ENCODE measurements at places on chromosomes 4 and X.

DNA sequence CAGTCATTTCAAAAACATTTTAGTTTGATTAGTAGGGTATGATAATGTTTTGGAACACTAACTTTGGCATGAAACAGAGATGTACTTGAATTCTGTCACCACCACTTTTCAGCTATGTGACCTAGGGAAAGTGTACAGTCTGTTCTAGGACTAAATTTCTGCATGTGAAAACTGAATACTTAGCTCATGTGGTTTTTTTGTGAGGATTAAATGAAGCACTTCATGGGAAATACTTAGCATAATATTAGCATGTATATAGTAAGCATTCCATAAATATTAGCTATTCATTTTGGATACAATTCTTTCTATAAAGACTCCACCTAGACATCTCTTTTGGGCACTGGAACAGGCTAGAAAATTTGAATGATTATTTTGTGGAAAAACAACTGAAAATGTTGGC, 1379.4 kb downstream of the RPA4 start:
- DNase-seq = no peak

DNA sequence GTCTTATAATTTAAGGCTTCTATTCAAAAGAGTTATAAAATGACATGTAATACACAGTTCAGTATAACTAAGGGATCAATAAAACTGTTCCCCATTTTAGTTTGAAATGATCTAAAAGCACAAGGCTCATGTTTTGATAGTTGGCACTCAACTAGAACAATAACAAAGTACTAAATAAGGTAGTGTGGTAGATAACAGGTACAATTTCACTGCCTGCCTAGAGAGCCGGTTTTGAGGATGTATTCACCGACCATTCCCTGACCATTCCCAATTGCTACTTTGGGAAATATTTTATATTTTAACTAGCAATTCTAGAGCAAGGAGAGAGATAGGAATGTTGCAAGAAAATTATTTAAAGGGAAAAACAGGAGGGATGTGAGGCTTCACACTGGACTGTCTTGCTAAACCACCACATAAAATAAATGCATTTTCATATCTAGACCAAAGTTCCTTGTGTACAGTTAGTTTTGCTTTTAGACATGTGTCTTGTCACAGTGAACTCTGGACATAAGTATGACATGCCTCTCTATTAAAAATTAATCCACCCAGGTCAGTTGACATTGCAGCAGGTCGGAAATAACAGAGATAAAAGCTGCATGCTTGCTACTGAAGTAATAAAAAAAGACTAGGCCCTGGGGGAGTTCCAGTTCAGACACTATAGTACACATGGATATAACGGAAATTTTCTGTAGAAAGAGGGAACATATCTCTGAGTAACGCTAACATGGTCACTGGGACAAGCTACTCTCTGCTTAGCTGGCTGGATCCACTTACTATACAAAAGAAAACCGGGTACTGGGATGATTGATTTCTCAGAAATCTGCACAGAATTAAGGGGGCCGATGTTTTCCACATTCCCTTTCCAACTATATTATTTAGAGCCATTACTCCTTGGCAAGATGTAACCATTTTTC, 56.3 kb upstream of the NAP1L5 start:
- DNase-seq = no peak

DNA sequence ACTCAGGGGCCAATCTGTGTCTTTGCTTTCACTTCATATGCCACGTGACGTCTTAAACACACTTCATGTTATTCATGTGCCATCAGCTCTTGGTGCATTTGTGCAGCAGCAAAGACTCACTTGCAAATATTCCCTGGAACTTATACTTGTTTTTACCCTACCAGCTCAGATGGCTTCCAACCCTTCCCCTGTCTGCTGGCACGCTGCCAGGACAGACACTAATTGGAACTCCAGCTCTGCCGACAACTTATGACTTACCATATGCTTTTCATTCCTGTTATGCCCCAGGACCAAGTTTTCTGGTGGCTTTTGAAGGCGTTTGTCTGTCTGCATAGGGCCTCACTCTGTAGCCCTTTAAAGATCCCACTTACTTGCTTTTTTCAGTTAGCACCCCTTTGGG, 261.7 kb upstream of the GNPDA2 start:
- DNase-seq = no peak

DNA sequence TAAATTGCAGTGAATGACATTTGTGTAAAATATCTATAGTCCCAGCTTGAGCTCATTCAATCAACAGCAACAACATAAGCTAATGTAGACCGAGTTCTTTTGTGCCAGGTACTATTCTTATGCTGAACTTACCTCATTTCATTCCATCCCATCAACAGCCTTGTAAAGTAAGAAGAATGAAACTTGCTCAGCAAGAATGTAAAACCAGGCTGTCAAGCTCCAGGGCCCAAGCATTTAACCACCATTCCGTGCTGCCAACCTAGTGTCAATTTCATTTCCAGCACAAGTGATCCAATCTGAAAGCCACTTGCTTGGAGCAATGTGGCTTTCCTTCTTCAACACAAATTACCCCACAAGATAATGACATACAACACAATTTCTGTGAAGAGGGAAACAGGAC, 36.6 kb downstream of the RASSF6 start:
- DNase-seq = no peak

GRCh38 chr4:138104284-138104680, 137.9 kb downstream of the SLC7A11 start:
- no peak for DNase-seq

- DNase-seq = no peak
These were observed 213.8 kb upstream of the RADX start for GRCh38 chrX:106397788-106398538.

- DNase-seq = no peak
These were observed 1074.2 kb upstream of the INTU start for GRCh38 chr4:126558596-126558995.

DNA sequence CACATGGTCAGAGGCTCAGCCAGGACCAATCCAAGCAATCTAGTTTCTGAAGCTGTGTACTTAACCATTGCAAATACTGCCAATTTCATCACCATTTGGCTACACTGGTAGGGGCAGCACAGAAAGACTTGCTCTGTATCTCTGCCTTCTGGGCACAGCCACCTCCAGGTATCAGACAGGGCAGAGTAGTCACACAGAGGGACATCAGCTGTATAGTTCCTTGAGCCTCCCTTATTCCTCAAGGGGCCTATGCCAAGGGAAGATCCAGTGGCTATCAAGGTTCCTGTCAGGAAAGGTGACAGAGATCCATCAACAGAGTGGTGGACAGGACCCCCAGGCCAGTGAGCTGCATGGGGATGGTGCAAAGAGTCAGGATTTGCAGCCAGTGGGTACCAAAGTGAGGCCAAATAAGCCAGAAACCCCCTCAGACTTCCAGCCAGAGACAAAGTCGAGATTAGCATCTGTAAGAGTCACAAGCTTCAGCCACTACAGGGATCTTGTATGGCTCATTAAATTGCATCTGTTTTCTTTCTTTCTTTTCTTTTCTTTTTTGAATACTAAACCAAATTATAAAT, 381.6 kb upstream of the CPEB2 start:
- DNase-seq = no peak

- DNase-seq = no peak
These were observed 132.8 kb upstream of the BMP3 start for GRCh38 chr4:80897537-80898303.

- DNase-seq = no peak
These were observed 12.5 kb downstream of the GRXCR1 start for GRCh38 chr4:42904986-42905385.

GRCh38 chr4:41532336-41532735, 5.6 kb upstream of the LIMCH1 start:
- DNase-seq = no peak

DNA sequence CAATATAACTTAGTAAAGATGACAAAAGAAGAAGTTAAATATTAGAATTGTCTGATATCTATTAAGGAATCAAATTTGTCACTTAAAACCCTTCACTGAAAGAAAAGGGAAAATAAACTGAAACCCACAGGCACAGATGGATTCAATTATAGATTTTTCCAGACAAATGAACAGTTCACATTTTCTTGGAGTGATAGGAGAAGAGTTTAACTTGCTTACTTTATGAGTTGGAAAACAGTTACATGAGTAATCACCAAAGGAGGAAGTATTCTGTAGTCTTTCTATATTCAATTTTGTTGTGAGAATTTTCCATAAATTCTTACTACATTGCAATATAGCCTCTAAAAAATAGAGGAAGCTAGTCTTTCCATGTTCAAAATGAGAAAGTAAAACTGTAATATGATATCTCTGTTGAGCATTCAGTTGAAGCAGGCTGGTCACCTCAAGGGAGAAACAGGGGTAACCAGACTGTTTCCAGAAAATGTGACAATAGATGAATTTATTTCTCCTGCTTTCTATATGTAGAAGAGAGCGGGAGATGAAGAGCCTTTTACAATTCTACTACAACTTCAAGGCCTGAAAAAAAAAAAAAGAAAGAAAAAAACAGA, 330.3 kb upstream of the EPHA5 start:
- DNase-seq = no peak

DNA sequence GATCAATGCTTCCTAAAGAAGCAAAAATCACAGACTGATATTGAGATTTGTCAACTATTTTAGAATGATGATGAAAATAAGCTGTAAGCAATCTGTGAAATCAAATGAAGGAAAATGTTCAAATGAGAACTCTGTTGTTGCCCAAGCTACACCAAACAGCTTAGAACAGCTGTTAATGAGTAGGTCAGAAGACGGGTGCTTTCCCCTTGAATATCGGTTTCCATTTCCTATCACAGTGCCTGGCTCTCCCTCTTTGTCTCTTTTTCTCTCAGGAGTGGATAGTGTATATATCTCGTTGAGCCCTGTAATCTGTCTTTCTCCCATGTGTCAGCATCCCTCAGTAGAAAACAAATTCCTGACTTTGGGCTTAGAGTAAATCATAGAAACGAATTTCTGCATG, 1592.9 kb upstream of the TENM3 start:
- DNase-seq = no peak

DNA sequence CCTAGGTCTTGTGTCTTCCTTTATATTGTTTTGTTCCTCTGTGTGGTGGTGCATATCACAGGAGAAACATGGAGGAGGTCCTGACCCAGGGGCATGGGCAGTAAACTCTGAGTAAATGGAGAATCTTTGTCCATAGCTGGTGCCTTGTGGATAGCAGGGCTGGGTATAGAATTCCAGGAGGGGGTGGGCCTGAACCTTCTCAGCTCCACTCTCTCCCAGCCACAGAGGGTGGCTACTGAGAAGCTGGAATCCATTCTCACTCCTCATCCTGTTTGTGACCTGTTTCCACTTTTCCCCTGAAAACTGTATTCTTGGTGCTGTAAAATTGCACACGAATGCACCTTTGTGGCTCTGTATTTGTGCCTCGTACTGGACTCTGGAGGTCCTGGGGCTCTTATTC, 47.7 kb upstream of the ADRA2C start:
- DNase-seq = no peak

DNA sequence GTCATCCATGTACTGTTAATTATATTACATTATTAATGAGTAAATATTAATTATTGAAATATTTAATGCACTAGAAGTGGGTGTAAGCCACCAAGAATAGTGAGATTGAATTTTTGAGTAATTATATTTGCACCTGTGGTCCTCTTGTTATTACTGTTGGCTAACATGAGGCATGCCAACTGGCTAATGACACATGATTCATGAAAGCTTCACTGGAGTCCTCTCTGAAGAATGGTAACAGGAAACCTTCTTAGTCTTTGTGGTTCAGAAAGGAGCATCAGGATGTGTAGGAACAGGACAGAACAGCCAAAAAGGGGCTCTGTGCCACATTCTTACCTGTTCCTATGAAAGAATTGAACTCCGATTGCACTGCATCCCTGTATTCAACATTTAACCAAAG, 65.2 kb downstream of the SLC4A4 start:
- DNase-seq = no peak

DNA sequence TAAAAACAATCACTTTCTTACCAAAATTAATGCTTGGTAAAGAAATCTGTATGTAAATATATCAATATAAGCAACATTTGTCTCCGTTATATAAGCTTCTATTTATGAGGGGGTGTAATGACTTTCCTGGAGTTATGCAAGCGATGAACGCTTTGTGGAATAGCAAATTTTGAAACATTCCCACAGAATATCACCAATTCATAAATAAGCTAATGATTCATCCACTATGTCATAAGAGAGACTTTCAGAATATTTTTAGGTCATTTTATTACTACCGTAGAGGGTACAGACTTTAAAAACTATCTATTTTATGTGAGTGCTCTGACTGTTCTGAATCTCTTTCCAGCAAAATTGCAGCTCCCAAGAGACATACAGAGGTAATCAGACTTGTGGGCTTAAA, 179.5 kb upstream of the FTHL17 start:
- DNase-seq = no peak

GRCh38 chr4:152735396-152735859, 44.1 kb downstream of the TIGD4 start:
- DNase-seq = no peak

DNA sequence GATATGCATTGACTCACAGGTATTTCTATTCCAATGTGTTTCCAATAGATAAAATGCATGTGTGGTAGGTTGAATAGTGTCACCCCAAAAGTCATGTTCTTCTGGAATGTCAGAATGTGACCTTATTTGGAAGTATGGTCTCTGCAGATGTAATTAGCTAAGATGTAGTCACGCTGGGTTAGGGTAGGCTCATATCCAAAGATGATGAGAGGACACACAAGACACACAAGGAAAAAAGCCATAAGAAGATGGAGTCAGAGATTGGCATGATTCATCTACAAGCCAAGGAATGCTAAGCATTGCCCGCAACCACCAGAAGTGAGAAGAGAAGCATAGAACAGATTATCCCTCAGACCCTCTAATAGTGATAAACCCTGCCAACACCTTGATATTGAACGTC, 17.5 kb downstream of the ZNF330 start:
- DNase-seq = no peak

DNA sequence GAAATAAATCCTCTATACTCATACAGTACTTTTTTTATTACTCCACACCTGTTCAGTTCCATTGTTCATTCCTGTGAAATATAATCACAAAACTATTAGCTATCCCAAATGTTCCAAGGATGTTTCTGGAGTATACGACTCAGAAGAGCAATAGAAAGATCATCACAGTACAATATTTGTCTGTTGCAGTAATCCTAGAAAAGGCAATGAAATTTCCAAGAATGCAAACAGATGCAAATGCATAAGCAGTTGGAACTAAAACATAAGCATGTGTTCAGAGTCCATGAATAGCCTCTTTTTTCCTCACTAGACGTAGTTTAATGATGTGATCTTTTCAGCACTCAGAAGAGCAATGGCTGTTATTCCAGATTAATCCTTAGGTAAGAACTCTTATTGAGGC, 55.2 kb downstream of the RTL3 start:
- DNase-seq = no peak

GRCh38 chr4:97394653-97395052, 748.6 kb downstream of the STPG2 start:
- DNase-seq = no peak

DNA sequence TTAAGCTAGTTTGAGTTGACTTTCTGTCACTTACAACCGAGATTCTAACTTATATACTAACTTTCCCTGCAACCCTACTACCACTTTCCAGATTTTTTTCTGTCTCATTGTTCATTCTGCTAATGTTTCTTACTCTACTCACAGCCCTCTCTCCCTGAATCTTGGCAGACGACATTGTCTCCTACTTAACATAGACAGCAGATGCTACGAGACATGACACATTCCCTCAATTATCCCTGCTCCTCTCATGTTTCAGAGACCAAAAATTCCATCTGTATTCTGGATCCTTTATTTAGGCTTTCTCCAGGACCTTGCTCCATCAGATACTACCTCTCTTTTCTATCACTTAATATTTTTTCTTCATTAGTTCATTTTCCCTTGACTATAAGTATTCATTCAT, 379.1 kb upstream of the TEX13C start:
- DNase-seq = no peak

Data from NCI-H510A (cell line).